Smooth muscle cell of the coronary artery (primary cell): ENCODE measurements at places on chromosomes 2 and 18. TPM values are rescaled to one million over a fixed set of nuclear protein-coding genes. Genes with fewer than 3 reads are reported as not detected.

Gene GNLY
- not detected in 2 replicates for total RNA-seq

Gene NEU4
- not detected in 2 replicates for total RNA-seq

Gene ELP2
- total RNA-seq = 95.5 and 152 TPM in 2 replicates

Gene SLC30A3
- 0.38 TPM in 1 of 2 replicates, not detected in the other for total RNA-seq

Gene C2orf74
- total RNA-seq = 8.0 and 16.8 TPM in 2 replicates

Gene SERPINB13
- total RNA-seq = not detected in 2 replicates

Gene ITPRIPL1
- total RNA-seq = 0.75 and 1.2 TPM in 2 replicates

Gene SPR
- total RNA-seq = 31.0 and 32.2 TPM in 2 replicates

Gene SYT4
- not detected in 2 replicates for total RNA-seq

Gene AFG3L2
- 29.3 and 37.1 TPM in 2 replicates for total RNA-seq

Gene ASB18
- not detected in 2 replicates for total RNA-seq

Gene ANKRD30BL
- total RNA-seq = not detected in 2 replicates

Gene SERPINB12
- total RNA-seq = not detected in 2 replicates

Gene TRIM43B
- not detected in 2 replicates for total RNA-seq

Gene SRD5A2
- not detected in 2 replicates for total RNA-seq

Gene CIB4
- total RNA-seq = not detected in 2 replicates

Gene PDE1A
- 6.5 and 26.8 TPM in 2 replicates for total RNA-seq

Gene ALPI
- total RNA-seq = not detected in 2 replicates

Gene EMILIN1
- total RNA-seq = 213 and 319 TPM in 2 replicates

Gene LRP1B
- 0.12 TPM in 1 of 2 replicates, not detected in the other for total RNA-seq

Gene FSHR
- not detected in 2 replicates for total RNA-seq

Gene NCOA1
- total RNA-seq = 6.9 TPM in 2 replicates

Gene SPDYA
- 0.12 and 0.53 TPM in 2 replicates for total RNA-seq

Gene KLHL30
- total RNA-seq = 0.59 and 2.5 TPM in 2 replicates

Gene ECEL1
- not detected in 2 replicates for total RNA-seq

Gene TTC39C
- 10.1 and 15.7 TPM in 2 replicates for total RNA-seq

Gene HOXD8
- total RNA-seq = 0.23 and 1.9 TPM in 2 replicates

Gene CRIM1
- 175 and 302 TPM in 2 replicates for total RNA-seq

Gene MYO5B
- total RNA-seq = 0.53 TPM in 1 of 2 replicates, not detected in the other

Gene ITGA4
- total RNA-seq = 8.9 and 63.1 TPM in 2 replicates

Gene SLC5A7
- total RNA-seq = not detected in 2 replicates

Gene CXXC1
- total RNA-seq = 37.7 and 50.7 TPM in 2 replicates

Gene UNC80
- total RNA-seq = under 0.01 TPM in 1 of 2 replicates, not detected in the other

Gene CDCA7
- 0.23 and 0.98 TPM in 2 replicates for total RNA-seq

Gene MERTK
- 0.23 and 0.90 TPM in 2 replicates for total RNA-seq

Gene ACYP2
- total RNA-seq = 7.1 and 9.6 TPM in 2 replicates

Gene EGR4
- total RNA-seq = not detected in 2 replicates

Gene HRH4
- total RNA-seq = 0.08 and 0.12 TPM in 2 replicates

Gene FLACC1
- total RNA-seq = 0.60 and 1.2 TPM in 2 replicates

Gene IER3IP1
- total RNA-seq = 20.6 and 55.1 TPM in 2 replicates

Gene SPATA3
- total RNA-seq = not detected in 2 replicates

Gene IL36B
- not detected in 2 replicates for total RNA-seq

Gene HEATR5B
- total RNA-seq = 12.8 and 15.0 TPM in 2 replicates
